ENCODE measurements at places on chromosomes 13 and 19. TPM values are rescaled to one million over a fixed set of nuclear protein-coding genes. Genes with fewer than 3 reads are reported as not detected.

IL12RB1 gene
- 37.0 TPM for total RNA-seq

ATP8B3 gene
- total RNA-seq: 3.6 TPM

C19orf67 gene
- 0.54 TPM for total RNA-seq

SCAMP4 gene
- total RNA-seq: 39.2 TPM

PSG2 gene
- total RNA-seq: not detected

PLA2G4C gene
- 9.2 TPM for total RNA-seq

ZNF808 gene
- total RNA-seq: 21.2 TPM

RXFP2 gene
- not detected for total RNA-seq

TRPC4 gene
- not detected for total RNA-seq

PAN3 gene
- total RNA-seq: 32.7 TPM

PNMA8B gene
- not detected for total RNA-seq

DNA sequence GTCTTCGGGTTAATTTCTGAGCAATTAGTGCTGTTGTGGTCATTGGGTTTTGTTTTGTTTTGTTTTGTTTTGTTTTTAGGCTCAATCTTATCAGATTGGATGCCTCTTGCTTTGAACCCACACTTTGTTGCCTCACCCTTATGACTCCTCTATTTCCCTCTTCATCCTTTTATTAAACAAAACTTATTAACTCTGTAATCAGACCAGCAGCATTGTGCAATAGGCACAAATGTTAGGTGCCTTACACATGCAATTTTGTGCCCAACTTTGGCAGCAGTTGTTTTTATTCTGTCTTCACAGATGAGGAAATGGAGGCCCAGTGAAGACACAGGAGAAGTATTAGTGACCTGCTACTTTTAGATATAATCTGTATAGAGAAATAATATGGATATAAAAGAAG, 377.7 kb downstream of the KCNRG start:
- no peak for DNase-seq

GRCh38 chr19:35719402-35720162, 1.8 kb downstream of the KMT2B start:
- DNase-seq: no peak

DNA sequence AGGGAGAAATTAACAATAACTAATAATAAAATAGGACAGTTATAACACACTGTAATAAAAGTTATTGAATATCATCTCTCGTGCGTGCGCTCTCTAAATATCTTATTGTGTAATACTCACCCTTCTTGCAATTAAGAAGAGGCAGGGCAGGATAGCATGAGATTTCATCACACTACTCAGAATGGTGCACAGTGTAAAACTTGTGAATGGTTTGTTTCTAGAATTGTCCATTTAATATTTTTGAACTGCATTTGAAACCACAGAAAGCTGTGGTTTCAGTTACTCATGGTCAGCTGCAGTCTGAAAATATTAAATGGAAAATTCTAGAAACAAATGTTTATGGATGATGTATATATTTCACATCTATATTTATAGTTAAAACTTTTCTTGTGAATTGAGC, 161.1 kb downstream of the DCT start:
- DNase-seq: no peak

DNA sequence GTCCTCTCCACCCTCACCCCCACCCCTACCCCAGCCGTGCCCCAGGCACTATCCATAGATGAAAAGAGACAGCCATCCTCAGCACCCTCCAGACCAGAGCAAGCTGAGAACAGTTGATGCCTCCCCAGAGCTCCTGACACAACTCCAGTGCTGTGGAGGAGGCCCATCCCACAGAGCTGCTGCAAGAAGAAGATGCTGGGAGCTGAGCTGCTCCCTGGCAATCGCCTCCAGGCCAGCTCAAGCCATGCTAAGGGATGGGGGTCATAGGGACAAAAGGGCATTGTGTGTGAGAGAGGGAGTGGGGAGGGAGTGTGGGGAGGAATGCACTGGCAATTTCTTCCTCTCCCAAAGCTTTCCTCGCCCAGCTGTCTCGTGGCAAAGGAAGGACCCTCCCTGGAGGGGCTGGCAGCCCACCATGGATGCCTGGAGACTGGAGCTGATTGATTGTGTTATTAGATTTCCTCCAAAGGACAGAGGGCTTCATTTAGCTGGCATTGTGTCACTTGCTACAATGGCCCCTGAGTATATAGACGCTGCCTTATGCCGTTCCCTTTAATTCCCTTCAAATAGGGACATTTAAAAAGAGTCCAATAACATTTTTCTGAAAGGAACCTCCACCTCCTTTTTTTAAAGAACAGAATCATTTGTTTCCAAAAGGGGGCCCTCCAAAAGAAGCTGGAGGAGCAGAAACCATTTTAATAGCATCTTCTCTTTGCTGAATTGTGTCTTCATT, 476.4 kb downstream of the FOXO1 start:
- DNase-seq: no peak

DNA sequence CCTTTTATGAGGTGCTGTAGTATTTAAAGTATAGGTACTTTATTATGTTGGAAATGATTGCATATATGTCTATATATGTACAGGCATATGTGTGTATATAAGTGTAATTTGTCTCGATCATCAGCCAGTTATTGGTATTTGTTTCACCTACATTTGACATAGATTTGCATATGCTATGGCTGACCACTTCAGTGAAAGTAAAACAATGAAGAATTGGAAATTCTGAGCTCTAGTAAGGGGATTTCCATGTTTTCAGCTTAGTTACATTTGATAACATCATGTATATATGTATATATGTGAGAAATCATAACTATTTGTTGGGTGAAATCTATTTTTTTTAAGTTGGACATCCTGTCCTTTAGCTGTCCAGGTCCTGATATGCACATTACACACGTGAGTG, 1303.9 kb downstream of the EFNB2 start:
- no peak for DNase-seq

DNA sequence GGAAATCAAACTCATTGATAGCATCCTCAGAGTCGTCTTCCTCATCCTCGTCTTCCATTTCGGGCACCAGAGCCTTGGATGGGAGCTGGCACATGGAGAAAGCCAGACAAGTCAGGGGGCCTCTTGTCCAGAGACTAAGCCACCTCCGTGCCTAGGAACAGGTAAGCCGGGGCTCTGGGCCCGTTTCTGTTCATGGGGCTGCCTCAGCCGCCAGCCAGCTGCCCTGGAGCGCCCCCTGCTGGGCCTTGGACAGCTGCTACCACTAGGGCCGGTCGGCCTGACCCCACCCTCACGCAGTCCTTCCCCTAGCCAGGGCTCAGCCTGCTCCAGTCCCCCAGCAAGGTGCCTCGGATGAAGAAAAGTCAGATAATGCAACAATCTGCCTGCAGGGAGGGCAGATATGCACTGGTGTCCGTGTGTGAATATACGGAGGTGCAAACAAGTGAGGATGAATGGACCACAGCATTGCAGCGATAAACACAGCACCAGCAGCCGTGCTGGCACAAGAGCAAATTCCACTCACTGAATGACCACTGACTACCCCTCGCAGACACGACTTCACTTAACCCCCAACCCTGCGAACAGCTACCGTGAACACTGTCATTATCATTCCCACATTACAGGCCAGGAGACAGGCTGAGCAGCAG, 11.9 kb upstream of the PRKD2 start:
- peak; percentile 95 for DNase-seq

- no peak for DNase-seq
These were observed 6.8 kb downstream of the F2RL3 start for GRCh38 chr19:16895467-16896145.

- DNase-seq: no peak
These were observed 28.9 kb downstream of the SMIM24 start for GRCh38 chr19:3451451-3451866.

DNA sequence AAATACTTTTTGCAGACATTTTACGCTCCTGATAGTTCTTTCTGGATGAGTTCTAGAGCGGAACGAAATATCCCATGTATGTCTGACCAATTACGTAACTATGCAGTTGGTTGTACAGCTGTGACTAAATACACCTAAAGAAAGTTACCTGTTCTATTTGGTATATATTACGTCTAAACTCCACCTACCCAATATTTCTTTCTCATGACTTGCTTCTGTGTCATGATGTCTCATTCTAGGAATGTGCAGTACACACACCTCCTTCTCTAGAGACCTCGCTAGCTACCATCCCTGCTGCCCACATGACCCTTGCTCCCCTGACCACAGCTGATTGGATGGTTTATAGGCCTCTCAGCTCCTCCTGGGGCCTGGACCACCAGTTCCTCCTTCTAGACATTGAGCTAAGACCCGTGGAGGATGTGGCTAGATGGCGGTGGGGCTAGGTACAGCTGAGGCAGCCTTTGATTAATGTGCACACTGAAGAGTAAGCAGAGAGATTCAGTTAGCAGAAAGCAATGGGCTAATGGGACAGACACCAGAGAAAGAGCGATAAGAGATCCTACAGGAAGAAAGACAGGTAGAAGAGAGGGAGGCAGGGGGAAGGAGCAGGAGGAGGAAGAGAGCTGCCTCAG, 422.1 kb downstream of the COG6 start:
- no peak for DNase-seq

DNA sequence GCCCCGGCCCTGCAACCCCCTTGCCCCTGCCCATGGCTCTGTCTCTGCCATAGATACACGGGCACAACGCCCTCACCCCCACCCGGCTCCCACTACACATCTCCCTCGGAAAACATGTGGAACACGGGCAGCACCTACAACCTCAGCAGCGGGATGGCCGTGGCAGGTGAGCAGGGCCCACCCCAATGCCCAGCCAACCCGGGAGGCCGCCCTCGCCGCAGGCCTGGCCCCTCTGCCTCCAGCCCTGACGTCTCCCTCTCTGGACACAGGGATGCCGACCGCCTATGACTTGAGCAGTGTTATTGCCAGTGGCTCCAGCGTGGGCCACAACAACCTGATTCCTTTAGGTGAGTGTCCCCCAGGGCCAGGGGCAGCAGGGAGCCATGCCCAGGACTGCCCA, 7.7 kb downstream of the YIPF2 start:
- DNase-seq: no peak

DNA sequence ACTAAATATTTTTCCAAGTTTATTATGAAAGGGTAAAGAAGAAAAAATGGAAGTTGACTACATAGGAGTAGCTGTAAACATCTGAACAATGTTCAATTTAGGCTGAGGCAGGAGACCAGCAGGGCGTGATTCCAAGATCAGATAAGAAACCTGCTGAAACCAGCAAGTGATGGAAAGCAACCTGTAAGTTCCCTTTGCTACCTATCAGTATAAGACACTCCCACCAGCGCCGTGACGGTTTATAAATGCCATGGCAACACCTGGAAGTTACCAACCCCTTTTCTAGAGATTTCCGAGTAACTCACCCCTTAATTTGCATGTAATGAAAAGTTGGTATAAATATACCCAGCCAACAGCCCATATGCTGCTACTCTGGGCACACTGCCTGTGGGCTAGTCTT, 1.1 kb upstream of the ZNF45 start:
- DNase-seq: no peak

DNA sequence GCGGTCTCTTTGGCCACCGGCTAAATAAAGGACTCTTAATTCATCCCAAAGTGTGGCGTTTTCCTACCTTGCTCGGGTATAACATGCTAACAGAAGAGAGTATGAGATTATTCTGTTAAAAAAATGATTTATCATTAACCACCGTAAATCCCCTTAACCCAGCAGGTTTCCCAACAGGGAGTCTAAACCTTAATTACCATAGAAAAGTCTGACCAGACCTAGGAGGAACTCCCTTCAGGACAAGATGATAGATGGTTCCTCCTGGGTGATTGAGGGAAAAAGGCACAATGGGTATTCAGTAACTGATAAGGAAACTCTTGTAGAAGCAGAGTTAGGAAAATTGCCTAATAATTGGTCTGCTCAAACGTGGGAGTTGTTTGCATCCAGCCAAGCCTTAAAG, 193.7 kb downstream of the ZNF737 start:
- DNase-seq: no peak

DNA sequence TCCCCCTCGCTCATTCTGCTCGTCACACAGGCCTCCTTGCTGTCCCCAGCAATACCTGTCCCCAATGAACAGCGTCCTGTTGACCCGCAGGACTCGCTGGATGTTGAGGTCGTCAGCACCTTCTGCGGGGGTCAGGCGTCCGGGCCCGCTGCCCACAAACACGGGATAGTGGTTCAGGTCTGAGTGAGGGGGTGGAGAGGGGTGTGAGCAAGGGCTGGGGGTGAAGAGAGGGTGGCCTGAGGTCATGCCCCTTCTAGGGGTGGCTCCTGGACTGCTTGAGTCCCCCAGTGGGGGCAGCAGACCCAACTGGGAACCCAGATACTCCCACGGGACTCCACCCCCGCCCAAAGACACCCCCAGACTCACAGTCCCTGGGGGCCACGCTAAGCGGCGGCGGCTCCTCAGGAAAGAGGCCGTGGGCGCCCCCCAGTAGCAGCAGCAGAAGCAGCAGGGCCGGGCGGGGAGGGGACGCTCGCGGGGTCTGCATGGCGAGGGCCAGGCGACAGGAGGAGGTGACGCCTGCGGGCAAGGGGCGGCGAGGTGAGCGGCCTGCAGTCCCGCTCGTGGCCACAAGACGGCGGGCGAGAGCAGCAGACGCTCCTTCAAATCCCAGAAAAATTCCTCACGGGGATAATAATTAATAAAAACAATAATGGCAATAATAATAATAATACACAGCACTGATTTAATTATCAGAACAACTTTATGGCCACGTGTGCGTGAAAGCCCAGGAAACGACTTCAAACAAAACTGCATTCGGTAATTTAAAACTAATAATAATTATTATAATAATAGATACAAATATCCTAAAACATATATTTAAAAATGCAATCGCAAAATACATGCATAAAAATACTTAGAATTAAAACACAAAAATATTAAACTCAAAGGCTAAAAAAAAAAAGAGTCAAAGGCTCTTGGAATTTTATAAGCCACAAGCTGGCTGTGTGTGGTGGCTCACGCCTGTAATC, 1.2 kb downstream of the SEMA6B start:
- peak; percentile 79 for DNase-seq

DNA sequence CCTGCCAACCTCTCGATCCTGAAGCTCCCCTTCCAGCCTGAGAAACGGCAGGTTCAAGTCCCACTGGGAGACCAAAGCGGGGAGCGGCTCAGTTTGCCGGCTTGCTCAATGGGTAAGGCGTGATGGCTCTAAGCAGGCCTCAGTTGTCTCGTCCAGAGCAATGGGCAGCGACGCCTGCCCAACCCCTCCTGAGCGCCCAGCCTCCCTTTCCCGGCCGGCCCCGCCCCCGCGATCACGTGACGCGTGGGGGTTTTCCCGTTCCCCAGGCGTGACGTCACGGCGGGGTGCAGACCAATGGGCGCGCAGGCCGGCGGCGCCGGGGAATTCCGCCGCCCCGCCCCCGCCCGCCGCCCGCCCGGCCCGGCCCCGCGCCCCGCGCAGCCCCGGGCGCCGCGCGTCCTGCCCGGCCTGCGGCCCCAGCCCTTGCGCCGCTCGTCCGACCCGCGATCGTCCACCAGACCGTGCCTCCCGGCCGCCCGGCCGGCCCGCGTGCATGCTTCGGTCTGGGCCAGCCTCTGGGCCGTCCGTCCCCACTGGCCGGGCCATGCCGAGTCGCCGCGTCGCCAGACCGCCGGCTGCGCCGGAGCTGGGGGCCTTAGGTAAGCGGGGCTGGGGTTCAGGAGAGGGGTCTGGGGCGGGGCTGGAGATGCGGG, at the start of gene RELB:
Gene RELB (plus strand): TSS at position 378 of the 653 bp plus-strand sequence. CDS start 116 bp downstream, at position 494.
- peak; percentile 100 for DNase-seq

GRCh38 chr19:28504139-28504538, 708.8 kb downstream of the UQCRFS1 start:
- no peak for DNase-seq

DNA sequence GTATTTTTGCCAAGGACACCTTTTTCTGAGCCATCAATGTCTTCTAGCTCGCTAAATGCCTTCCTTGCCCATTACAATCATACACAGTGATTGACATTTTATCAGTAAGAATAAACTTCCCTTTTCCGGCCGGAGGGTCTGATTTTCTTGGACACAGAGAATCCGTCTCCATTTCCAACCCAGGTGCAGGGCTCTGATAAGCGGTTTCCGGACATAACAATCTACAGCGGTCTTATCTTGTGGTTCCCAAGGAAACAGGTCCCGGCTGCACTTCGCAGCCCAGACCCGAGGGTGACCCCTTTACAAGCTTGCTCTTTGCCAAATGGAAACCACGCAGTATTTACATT, 5.1 kb upstream of the ZNF77 start:
- no peak for DNase-seq
